ENCODE measurements at places on chromosomes 11 and 22. TPM values are rescaled to one million over a fixed set of nuclear protein-coding genes. Genes with fewer than 3 reads are reported as not detected.

DNA sequence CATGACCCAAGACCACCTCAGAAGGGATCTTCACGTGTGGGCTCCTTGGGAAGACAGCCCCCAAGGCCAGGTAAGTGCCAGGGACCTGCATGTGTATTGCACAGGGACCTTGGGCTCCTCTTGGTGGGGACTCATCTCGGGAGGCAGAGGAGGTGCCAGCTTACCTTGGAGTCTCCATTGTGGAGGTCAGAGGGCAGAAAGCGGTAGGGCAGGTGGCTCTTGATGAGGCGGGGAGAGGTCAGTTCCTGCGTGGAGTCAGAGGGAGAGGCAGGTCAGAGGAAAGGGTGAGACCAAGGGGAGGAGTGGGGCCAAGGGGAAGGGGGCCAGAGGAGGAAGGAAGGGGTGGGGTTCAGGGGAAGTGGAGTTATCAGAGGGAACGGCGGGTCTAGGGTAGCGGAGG, 22.5 kb downstream of the SULT4A1 start:
- H3K27me3 ChIP-seq, result no peaks in the 10 kb centered on the region
- H3K27ac ChIP-seq, result no peak overlapping the region
- H3K36me3 ChIP-seq, result no peaks in the 10 kb centered on the region

DNA sequence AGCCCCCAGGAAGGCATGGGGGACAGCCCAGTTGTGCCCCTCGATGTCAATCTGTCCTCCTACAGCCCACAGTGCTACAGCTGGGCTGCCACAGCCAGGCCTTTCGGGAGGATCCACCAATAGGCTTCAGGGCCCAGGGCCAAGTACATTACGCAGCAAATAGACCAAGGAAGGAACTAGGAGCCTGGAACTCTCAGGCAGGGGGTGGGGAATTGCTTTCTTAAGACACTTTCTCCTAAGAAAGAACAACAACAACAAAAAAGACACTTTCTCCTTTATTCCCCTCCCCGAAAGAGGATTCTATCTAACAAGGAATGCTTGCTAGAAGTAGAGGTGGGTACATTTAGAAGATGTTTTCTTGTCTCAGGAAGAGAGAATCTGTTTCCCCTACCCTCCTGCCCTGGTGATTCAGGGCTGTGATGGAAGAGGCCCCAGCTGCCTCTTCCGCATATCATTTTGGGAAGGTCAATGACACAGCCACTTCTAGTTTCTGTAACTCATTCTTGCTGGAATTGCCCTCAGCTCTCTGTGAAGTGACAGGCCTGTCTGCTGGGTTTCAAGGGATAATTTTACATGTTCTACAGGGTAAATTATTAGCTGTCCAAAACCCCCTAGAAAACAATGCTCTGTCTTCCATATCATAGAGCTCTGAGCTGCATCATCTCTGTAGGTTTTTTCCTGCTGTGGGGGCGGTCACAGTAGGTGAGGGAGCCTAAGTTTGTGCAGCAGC, 6.0 kb upstream of the MALAT1 start:
- H3K36me3 ChIP-seq, result no peaks in the 10 kb centered on the region
- H3K27ac ChIP-seq, result peak overlapping the region; percentile 100
- peak; percentile 81 for DNase-seq
- no peaks in the 10 kb centered on the region for H3K27me3 ChIP-seq

DNA sequence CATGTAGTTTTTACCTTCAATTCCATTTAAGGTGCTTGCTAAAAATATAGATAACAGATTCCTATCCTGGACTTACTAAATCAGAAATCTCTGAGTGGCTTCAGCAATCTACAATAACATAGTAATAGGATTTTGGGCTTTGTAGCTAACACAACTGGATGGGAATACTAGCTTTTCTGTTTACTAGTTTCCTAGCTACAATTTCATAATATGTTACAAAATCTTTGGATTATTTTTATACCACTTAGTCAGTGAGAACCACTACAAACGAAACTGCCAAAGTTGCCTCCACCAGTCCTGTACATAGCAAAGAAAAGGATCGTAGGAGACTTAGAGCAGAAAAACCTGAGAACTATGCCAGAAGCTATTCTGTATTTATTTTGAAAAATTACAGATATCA, 87.7 kb upstream of the ANO3 start:
- no peak overlapping the region for H3K4me3 ChIP-seq
- no peaks in the 10 kb centered on the region for H3K4me1 ChIP-seq
- H3K27me3 ChIP-seq, result no peaks in the 10 kb centered on the region
- H3K27ac ChIP-seq, result no peak overlapping the region
- H3K36me3 ChIP-seq, result no peaks in the 10 kb centered on the region

DNA sequence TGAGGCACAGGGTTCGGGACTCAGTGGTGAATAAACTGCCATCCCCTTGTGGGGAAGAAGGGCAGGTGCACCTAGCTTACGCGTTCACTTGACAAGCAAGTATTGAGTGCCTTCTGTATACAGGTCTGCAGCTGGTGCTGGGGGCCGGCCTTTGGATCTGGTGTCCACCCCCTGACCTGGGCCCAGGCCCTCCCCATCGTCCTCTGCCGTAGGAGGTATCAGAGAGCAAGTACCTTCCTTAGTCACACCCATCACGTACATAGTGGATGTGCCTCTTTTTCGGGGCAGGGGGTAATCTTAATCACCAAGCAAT, 53.3 kb downstream of the SMIM38 start:
- no peak overlapping the region for H3K4me3 ChIP-seq
- H3K27me3 ChIP-seq, result no peaks in the 10 kb centered on the region
- no peak overlapping the region for H3K27ac ChIP-seq
- no peaks in the 10 kb centered on the region for H3K36me3 ChIP-seq

- no peaks in the 10 kb centered on the region for H3K36me3 ChIP-seq
- peaks cover 11% of the 10 kb centered on the region for H3K27me3 ChIP-seq
- no peak for DNase-seq
- no peak overlapping the region for H3K27ac ChIP-seq
- H3K4me3 ChIP-seq, result no peak overlapping the region
Observed at GRCh38 chr11:75720639-75721038, 3.0 kb downstream of the MOGAT2 start.

- no peak for DNase-seq
- no peaks in the 10 kb centered on the region for H3K4me1 ChIP-seq
- no peak overlapping the region for H3K27ac ChIP-seq
- no peaks in the 10 kb centered on the region for H3K36me3 ChIP-seq
- no peak overlapping the region for H3K4me3 ChIP-seq
- no peaks in the 10 kb centered on the region for H3K27me3 ChIP-seq
Observed at GRCh38 chr11:63501236-63501635, 4.6 kb upstream of the LGALS12 start.

- H3K4me1 ChIP-seq, result peaks cover 5% of the 10 kb centered on the region
- H3K36me3 ChIP-seq, result no peaks in the 10 kb centered on the region
- no peak overlapping the region for H3K27ac ChIP-seq
- no peak overlapping the region for H3K4me3 ChIP-seq
- no peaks in the 10 kb centered on the region for H3K27me3 ChIP-seq
Observed at GRCh38 chr22:29848111-29848510, 10.0 kb upstream of the ASCC2 start.

GRCh38 chr11:11961399-11962028, 46.9 kb downstream of the DKK3 start:
- no peak overlapping the region for H3K4me3 ChIP-seq
- no peaks in the 10 kb centered on the region for H3K27me3 ChIP-seq
- no peak overlapping the region for H3K27ac ChIP-seq
- peaks cover 22% of the 10 kb centered on the region for H3K36me3 ChIP-seq
- no peak for DNase-seq
- H3K4me1 ChIP-seq, result peaks cover 5% of the 10 kb centered on the region

DNA sequence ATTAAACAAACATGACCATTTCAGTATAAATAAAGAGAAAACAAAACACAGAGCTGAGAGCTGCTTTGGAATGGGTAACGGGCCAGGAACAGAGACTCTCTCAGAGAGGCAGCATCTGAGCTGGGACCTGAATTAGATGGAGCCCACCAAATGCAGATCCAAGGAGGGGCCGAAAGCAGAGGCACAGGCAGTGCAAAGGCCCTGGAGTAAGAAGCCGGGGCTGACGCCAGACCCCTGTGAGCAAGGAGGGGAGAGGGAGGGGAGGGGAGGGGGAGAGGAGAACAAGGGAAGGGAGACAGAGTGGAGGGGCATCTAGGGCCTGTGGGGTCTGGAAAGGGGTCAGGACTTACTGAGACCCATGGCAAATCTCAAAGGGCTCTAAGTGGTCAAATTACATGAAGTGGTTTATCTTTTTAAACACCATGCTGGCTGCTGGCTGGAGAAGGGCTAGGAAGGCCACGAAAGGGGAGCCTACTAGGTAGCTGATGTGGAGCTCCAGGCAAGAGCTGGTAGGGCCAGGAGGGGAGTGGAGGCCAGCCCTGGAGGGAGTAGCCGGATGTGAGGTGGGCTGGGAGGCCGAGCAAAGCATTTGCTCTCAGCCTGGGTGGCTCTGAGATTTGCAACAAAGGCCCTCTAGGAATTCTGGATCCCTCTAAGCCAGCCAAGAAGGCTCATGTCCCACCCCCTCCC, 3.2 kb downstream of the OSBPL5 start:
- H3K27me3 ChIP-seq, result no peaks in the 10 kb centered on the region
- no peak overlapping the region for H3K4me3 ChIP-seq
- peaks cover 35% of the 10 kb centered on the region for H3K4me1 ChIP-seq
- no peak overlapping the region for H3K27ac ChIP-seq

- H3K4me3 ChIP-seq, result no peak overlapping the region
- no peaks in the 10 kb centered on the region for H3K36me3 ChIP-seq
- no peak overlapping the region for H3K27ac ChIP-seq
- H3K27me3 ChIP-seq, result no peaks in the 10 kb centered on the region
- DNase-seq, result no peak
Observed at GRCh38 chr22:27533105-27533745, 268.3 kb downstream of the MN1 start.

GRCh38 chr11:78190374-78190773, 1.7 kb downstream of the USP35 start:
- H3K36me3 ChIP-seq, result no peaks in the 10 kb centered on the region
- no peak overlapping the region for H3K27ac ChIP-seq
- peaks cover 37% of the 10 kb centered on the region for H3K4me1 ChIP-seq
- peak overlapping the region; percentile 79 for H3K4me3 ChIP-seq
- no peaks in the 10 kb centered on the region for H3K27me3 ChIP-seq

DNA sequence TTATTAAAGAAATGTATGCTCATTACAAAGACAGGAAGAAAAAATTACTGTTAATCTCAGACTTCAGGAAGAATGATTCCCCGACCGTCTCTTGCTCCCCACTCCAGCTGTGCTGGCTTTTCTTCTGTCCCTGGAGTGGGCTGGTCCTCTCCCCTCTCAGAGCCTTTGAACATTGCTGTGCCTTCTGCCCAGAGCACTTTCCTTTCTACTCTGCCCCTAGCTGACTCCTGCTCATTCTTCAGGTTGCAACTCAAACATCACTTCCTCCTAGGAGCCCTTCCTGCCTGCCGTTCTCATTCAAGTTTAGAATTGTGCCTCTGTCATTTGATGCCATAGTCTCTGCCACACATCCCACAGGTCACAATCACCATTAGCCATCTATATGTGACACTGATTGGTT, 329.5 kb downstream of the MIAT start:
- no peak overlapping the region for H3K4me3 ChIP-seq
- H3K4me1 ChIP-seq, result peaks cover 9% of the 10 kb centered on the region
- DNase-seq, result no peak
- H3K27ac ChIP-seq, result no peak overlapping the region
- no peaks in the 10 kb centered on the region for H3K36me3 ChIP-seq

GRCh38 chr22:38715176-38715764, 9.5 kb downstream of the GTPBP1 start:
- no peak overlapping the region for H3K27ac ChIP-seq
- H3K36me3 ChIP-seq, result no peaks in the 10 kb centered on the region
- H3K4me3 ChIP-seq, result no peak overlapping the region
- H3K4me1 ChIP-seq, result peaks cover 17% of the 10 kb centered on the region
- no peaks in the 10 kb centered on the region for H3K27me3 ChIP-seq

DNA sequence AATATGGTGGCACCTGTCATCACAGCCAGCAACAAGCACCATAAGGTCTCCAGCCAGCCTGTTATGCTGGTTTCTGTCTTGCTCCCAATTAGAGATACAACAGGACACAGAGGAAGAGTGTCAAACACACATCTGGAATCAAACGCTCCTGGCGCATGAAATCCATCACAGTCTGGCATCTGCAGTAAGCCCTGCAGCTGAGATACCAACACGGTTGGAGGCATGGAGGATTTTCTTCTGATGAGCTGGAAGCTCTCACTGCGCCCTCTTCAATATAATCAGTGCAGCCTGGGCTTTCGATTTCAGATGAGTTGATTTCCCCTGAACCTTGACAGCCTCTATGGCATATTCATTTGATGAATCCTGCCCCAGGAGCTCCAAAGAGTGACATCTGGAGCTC, 27.8 kb upstream of the CARS1 start:
- no peak for DNase-seq
- H3K36me3 ChIP-seq, result no peaks in the 10 kb centered on the region
- H3K4me1 ChIP-seq, result peaks cover 5% of the 10 kb centered on the region
- H3K27me3 ChIP-seq, result peaks cover 2% of the 10 kb centered on the region
- no peak overlapping the region for H3K4me3 ChIP-seq

- H3K27ac ChIP-seq, result peak overlapping the region; percentile 56
- peaks cover 25% of the 10 kb centered on the region for H3K4me1 ChIP-seq
- H3K27me3 ChIP-seq, result no peaks in the 10 kb centered on the region
- DNase-seq, result no peak
- H3K4me3 ChIP-seq, result peak overlapping the region; percentile 82
Observed at GRCh38 chr11:63766531-63767235, 1.9 kb downstream of the ZFTA start.

SHISAL1 gene
- total RNA-seq, result 0.26 TPM

NRGN gene
- total RNA-seq, result 1.7 TPM

DGAT2 gene
- total RNA-seq, result 0.73 TPM
